ENCODE measurements at places on chromosomes 1 and 21.
A peak's percentile ranks its signal among the peaks of the same experiment; 100 is the strongest.

DNA sequence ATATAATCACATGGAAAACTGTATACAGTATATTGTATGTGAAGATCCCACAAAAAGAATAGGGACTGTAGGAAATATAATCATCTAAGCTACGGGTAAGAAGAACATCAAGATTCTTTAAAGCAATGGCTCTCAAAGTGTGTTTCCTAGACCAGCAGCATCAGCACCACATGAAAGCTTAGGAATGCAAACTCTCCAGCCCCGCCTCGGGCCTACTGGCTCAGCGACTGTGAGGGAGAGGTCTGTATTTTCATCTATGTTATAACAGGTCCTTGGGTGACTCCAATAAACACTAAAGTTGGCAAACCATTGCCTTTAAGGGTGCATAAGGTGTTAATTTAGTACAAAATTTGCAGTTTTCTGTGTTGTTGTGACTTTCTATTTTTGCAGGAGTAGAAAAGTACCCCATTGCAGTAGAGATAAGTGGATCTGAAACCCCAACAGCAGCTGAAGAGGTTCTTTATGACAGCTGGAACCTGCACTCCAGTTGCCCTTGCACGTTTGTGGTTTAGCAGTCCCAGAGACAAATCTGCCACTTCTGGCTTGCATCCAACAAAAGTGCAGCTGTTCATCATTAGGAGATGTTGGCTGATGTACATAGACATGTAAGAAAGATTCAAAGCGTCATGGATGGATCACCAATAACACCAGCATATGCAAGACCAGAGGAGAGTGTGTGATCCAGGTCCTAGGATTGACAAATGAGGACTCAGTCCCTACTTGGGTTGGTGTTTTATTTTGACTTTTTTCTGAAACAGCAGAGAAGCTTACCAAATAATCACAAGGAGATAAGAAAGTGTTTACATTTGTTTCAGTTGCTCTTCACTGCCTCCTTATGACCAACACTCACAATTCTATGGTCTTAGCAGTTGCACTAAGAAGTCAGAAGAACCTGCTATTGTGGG, 15.9 kb upstream of the IFNAR1 start:
- DNase-seq = peak; percentile 40

GRCh38 chr1:67536957-67537666, 106.9 kb upstream of the SERBP1 start:
- no peak for DNase-seq

DNA sequence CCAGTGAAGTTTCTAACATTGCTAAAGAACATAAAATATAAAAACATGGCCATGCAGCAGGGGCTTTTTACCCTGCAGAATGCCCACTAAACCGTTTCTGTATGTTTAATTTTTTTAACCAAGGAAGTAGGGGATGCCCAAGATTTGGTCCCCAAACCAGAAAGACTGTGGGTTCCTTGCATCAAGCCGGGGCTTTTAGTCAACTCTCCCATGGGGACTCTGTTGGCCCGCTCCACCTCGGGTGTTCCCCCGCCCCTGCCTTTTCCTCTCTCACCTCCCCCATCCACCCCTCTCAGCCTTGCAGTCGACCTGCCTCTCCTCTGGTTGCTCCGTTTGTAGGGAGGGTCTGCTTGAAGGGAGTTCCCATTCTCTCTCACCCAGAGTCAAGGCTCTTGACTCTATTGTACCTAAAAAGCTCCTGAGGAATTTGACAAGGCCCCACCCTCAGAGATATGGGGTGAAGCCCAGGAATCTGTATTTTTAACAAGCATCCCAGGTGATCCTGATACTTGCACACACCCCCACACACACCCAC, 117.5 kb downstream of the TOMM20 start:
- DNase-seq = no peak

- peak; percentile 65 for DNase-seq
Measured at GRCh38 chr1:151326619-151327222, 495 bp downstream of the PI4KB start.

GRCh38 chr21:34965200-34966174, 83.6 kb downstream of the RUNX1 start:
- no peak for DNase-seq

DNA sequence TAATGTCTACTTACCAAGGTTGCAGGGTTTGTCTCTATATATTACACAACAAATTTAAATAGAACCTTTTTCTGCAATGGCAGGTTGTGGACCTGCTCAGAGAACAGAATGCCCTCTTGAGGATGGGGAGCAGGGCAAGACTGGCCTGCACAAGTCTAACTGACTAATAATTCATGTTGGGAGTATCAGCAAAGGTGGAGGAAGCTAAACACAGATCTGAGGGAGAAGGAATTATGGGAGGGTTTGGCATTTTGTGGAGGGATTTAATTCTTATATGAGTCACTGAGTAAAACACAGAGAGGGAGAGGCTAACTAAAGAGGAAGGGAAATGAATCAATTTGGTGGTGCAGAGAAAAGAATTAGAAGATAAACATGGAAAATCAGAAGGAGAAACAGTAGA, 40.0 kb downstream of the CLDN17 start:
- DNase-seq = no peak

- DNase-seq = no peak
Measured at GRCh38 chr1:42780176-42780575, 4.6 kb upstream of the TMEM269 start.

- DNase-seq = no peak
Measured at GRCh38 chr1:30525971-30526651, 197.3 kb downstream of the MATN1 start.

DNA sequence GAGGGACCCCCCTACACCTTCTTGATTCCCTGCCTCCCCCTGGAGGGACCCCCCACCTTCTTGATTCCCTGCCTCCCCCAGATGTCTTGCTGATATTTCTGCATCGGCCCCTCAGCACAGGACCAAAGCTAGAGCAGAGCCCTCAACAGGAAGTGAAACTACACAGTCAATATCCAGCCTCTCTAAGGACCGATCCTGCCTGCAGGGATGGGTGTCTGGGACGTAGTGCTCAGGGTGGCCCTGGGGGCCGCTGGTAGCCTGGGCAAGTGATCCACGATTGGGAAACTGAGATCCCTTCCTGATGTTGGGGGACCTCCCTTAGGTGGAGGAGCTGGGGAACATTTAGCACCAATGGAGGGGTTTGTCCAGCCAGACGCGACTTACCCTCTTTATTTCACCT, 3.9 kb upstream of the LEFTY2 start:
- no peak for DNase-seq

GRCh38 chr1:221643404-221644144, 98.3 kb downstream of the DUSP10 start:
- no peak for DNase-seq

DNA sequence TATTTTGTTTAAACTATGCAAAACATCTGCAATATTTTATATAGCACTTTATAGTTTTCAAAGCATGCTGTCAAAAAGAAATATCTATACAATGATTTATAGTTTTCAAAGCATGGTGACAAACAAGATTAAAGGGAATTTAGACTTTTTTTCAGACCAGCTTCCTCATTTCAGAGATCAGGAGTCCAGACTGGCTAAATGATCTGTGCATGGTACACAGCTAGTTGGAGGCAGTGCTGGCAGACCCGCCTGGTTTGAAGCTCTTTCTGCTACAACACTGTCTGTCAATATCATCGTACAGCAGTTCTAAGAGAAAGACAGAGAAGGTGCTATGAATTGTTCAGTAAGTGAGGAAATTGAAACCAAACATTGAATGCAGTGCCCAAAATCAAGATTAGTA, 479.0 kb downstream of the PTBP2 start:
- no peak for DNase-seq

GRCh38 chr1:3590139-3590763, 21.1 kb downstream of the MEGF6 start:
- no peak for DNase-seq

GRCh38 chr1:207918581-207918980, 7.7 kb upstream of the CD34 start:
- DNase-seq = no peak

- no peak for DNase-seq
Measured at GRCh38 chr21:41786509-41786987, 19.7 kb upstream of the RIPK4 start.

GRCh38 chr1:187413405-187414169, 584.8 kb downstream of the PLA2G4A start:
- no peak for DNase-seq

- peak; percentile 37 for DNase-seq
Measured at GRCh38 chr1:153774780-153775457, at the start of gene SLC27A3. Gene SLC27A3, plus strand, starts transcription at chr1:153775407. Its CDS starts 91 bp downstream, at chr1:153775498.

GRCh38 chr1:214719207-214719606, 116.2 kb downstream of the CENPF start:
- DNase-seq = no peak

DNA sequence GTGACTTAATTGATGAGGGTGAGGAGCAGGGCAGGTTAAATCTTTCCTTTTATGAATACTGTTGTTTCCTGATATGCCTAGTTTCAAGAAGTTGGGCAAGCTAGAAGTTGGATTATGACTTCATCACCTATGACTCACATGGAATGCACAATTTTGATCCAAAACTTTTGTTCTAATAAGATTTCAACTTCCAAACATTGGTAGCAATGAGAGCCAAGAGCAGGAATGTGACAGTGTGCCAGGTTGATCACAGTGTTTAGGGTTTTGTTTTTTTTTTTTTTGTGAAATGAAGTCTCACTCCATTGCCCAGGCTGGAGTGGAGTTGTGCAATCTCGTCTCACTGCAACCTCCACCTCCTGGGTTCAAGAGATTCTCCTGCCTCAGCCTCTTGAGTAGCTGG, 349.4 kb downstream of the DUSP10 start:
- no peak for DNase-seq

DNA sequence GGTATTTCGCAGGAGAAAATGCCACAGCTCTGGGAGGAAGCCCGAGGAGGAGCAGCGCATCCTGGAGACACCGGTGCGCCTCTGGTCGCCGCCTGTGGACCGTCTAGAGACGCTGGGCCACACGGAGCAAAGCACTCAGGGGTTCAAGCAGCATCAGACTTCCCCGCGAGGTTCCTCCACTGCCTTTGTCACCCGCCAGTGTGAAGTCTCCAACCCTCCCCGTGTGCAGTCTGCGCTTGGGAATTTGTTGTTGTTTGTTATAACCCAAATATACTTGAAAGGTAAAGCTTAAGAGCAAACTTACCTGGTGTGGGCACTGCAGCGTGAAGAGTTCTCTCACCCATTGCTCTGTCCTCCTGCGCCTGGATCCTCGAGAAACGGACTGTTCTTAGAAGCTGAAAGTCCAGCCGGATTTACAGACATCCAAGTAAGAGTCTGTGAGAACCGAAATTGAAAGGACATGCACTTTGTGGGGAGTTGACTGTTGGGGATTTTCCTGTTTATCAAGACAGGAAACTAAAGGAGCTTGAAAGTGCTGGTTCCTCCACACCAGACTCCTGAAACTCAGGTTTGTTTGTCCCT, at the start of gene GBP4:
GBP4 (minus strand) TSS at position 452 of the 582 bp plus-strand sequence; CDS start at position 344, 108 bp downstream.
- peak; percentile 30 for DNase-seq

DNA sequence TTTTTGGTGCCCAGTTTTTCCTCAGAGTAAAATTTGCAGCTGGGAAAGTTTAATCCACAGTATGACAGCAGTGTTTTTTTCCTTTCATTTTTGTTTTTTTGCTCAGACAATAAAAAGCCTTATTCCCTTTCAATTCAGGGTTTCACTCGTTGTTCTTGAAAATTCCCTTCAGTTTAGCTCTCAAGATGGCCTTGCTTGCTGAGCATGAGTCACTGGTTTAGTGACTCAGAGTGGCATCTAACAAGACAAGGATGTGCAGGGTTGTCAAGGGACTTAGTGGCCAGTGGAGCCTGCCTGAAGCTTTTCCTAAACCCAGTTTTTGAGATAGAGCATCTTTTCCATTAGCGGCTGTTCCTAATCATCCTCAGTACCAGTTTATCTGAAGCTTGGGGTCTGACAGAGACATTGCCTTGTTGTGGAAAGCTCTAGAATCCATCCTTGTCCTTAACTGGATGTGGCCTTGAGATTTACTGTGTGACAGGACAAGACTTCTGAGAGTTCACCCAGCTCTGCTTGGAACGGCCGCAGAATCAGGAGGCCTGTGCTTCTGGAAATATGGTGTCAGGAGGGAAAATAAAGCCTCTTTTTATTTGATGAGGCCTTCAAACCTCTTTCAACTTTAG, 48.4 kb upstream of the DNAJC6 start:
- DNase-seq = no peak

- DNase-seq = no peak
Measured at GRCh38 chr1:205343431-205344065, 13.2 kb downstream of the KLHDC8A start.

DNA sequence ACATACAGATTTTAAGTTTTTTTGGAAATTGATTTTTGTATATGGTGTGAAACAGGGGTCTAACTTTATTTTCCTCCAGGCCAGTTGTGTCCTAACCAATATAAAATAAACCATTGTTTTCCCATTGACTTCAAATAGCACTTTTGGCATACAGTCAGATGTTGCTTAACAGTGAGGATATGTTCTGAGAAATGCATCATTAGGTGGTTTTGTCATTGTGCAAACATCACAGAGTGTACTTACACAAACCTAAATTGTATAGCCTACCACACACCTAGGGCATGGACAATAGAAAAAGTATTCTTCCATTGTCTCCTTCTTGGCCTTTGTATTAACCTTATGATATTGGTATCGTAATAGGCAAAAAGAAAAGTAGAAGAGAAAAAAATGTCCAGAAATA, 37.4 kb upstream of the DISP1 start:
- no peak for DNase-seq

DNA sequence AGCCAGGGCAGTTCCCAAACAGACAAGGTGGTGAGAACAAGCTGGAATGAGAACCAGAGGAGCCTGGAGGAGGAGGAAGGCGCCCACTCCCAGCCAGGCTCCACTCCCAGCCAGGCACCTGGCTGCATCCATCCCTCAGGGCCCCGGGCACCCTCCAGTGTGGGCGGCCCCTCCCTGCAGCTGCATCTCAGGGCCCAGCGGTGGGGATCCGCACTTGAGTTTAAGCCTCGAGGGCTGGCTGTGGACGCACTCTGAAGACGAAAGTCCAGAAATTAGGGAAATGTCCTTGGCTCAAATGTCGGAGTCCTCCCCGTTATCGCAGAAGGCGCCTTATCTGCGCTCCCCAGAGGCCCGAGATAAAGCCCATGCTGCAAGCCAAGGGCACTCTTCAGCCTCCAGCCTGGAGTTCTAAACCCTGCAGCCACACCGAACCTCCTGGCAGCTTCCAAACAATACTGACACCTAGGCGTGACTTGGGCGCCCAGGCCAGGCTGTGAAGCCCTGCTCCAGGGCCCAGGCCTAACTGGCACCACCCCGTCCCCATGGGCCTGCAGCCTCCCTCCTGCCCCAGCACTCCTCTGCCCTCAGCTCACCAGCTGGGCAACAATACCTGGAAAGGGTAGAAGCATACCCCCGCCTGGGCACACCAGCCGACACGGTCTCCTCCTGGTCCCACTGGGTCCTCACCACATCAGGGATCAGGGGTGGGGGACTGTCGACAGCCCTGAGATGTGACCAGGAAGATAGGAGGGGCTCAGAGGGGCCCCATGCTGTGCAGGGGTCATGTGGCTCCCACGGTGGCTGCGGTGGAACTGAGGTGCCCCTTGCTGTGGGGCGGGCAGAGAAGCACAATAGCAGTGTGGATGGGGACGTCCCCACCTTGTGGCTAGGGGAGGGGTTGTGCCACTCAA, 184.8 kb upstream of the VAMP3 start:
- DNase-seq = no peak

GRCh38 chr21:17435565-17436543, 77.0 kb upstream of the CXADR start:
- no peak for DNase-seq
